ENCODE measurements at places on chromosomes 11 and 22. TPM values are rescaled to one million over a fixed set of nuclear protein-coding genes. Genes with fewer than 3 reads are reported as not detected.

Gene ZNF408
- total RNA-seq, result 7.1 TPM

Gene APOC3
- total RNA-seq, result not detected

Gene APOL4
- total RNA-seq, result 3.8 TPM

Gene JRKL
- 5.5 TPM for total RNA-seq

Gene SF1
- 191 TPM for total RNA-seq

Gene WBP2NL
- total RNA-seq, result 0.47 TPM

Gene MMP12
- total RNA-seq, result not detected

Gene OR4C3
- not detected for total RNA-seq

Gene KRTAP5-2
- not detected for total RNA-seq

Gene TRPM5
- not detected for total RNA-seq

Gene OR4A47
- not detected for total RNA-seq

Gene OR5B21
- total RNA-seq, result not detected

Gene SLCO2B1
- total RNA-seq, result 30.1 TPM

Gene ACTN3
- total RNA-seq, result not detected

Gene LGR4
- 43.5 TPM for total RNA-seq

Gene SLC17A6
- total RNA-seq, result not detected

Gene SYTL2
- total RNA-seq, result 2.8 TPM

Gene ISX
- total RNA-seq, result not detected

Gene C11orf97
- total RNA-seq, result not detected

Gene SMTNL1
- total RNA-seq, result not detected

Gene SYT9
- 0.15 TPM for total RNA-seq

Gene KCNE3
- total RNA-seq, result 2.3 TPM

Gene OR51I2
- not detected for total RNA-seq
